ENCODE measurements at places on chromosomes 6 and 20.

- DNase-seq = no peak
These were observed 46.9 kb upstream of the TRERF1 start for GRCh38 chr6:42498473-42499128.

DNA sequence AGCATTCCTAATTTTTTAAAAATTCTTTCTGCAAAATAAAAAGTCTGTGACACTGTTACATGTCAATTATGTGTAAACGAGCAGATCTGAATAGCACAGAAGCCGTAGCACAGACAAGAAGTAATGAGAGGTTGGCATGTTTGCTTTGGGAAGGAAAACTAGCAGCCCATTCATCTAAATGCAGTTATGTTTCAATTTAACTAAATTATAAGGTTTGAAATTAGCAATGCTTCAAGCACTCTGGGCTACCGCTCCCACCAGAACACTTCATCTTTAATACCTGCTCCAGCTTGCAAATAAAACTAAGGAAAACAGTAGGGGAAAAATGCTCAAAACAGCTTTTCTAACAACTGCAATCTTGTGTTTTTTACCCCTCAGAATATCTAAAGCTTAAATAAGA, 73.9 kb downstream of the PTPRK start:
- no peak for DNase-seq

DNA sequence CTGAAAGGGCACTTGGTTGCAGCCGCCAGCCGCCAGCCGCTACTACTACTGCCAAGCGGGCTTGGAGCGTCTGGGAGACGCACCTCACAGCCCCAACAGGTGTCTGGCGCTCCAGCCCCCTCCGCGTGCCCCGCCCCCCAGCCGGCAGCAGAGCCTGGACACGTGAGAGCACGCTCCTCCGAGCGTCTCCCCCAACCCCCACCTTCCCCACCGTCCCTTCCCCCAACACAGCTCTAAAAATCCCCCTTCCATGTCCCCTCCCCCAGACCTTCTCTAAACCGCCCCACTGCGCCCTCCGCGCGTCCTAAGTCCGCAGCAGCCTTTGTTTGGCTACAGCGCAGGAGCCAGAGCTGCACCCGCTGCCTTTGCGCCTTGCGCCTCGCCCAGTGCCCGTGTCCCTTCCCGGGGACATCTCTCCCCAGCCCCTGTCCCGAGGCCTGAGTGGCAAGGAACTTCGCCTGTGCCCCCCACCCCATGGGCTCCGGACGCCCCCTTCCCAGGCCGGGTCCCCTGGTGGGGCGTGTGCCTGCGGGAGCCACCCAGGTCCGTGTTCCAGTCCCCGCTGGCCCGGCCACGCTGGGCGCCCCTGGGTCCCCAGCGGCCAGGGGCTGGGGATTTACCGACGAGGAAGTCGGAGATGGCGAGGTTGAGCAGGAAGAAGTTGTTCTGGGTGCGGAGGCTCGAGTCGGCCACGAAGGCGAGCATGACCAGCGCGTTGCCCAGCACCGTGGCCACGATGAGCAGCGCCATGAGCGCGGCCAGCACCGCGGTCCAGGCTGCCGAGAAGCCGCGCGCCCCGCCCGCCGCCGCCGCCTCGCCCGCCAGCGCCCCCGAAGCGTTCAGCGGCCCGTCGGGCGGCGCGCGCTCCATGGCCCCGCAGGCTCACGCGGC, 732 bp downstream of the HRH3 start:
- no peak for DNase-seq

GRCh38 chr6:101380897-101381630, 12.4 kb upstream of the GRIK2 start:
- no peak for DNase-seq
